ENCODE measurements at places on chromosomes 4 and X. TPM values are rescaled to one million over a fixed set of nuclear protein-coding genes. Genes with fewer than 3 reads are reported as not detected.

The PFKFB1 gene
- 0.60 TPM for total RNA-seq

GRCh38 chr4:138185859-138186645 is 56.1 kb downstream of the SLC7A11 start:
- DNase-seq = no peak

DNA sequence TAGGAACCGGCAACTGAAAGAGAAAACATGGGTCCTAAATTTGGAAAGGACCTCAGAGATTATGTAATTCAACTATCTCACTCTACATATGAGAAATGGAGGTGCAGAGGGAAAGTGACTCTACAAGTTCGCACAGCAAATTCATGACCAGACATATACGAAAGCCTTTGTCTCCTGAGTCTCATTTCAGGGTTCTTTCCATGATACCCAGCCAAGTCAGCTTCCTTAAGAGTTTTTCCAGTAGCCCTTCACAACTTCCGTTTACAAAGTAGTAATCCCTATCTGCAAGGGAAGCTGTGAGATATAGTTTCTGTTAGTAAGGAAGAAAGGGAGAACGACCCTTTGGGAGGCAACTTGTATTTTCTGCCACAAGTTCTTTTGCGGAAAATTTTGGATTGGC is 110.6 kb downstream of the TEX13A start:
- no peak for DNase-seq

DNA sequence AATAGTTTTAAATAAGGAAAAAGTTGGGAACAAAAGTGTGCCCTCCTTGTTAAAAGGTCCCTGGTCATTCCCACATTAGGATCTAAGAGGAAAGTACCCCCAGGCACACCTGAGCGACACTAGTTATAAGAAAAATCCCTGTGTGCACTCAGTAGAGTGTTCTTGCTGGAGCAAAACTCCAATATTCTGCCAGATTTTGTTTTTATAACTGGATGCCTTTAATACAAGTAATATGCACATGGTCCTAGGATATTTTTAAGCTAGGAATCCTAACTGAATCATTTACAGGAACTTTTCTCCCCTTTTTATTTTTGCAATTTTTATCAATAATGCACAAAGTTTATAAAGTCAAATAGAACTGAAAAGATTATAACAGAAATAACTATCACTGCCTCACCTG is 68.6 kb downstream of the BEND4 start:
- no peak for DNase-seq

DNA sequence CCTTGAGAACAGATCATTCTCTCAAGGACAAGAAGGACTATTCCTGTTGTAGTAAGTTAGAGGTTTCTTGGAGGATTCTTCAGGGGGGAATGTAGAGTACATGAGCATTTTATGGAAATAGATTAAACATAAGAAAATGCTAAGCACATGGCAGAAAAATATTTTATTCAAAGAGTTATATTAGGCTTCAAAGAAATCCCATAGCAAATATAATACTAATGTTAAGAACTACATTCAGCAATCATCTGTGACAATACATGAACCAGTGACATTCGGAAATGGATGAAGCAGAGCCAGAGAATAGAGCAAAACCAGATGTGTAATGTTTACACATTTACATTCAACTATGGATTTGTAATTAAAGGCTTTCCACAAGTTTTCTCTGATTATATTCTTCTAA is 288.6 kb downstream of the NAF1 start:
- DNase-seq = no peak

The MAGEB1 gene
- not detected for total RNA-seq

The MAGEB6 gene
- not detected for total RNA-seq

- no peak for DNase-seq
These were observed 55.2 kb downstream of the MTM1 start for GRCh38 chrX:150623583-150623982.
